ENCODE measurements at places on chromosomes 7 and 10.

GRCh38 chr7:53383131-53383530 is 347.7 kb downstream of the POM121L12 start:
- no peak for DNase-seq

DNA sequence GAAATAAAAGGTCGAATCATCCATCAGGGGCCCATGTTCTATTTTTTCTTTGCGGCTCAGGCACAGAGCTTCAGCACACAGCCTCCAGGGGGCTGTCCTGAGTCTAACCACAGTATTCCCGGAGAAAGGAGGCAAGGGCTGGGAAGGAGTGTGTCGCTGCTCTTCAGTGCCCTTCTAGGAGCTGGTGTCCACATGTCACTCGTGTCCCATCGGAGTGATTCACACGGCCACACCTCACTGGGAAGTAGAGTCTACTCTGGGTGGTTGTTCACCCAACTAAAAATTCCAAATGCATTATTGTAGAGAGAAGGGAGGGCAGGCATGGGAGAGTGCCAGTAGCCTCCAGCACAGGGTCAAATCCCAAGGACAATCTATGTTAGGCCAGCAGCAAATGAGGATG is 114.8 kb upstream of the LANCL2 start:
- peak; percentile 16 for DNase-seq

GRCh38 chr7:16204953-16205352 is 216.4 kb downstream of the CRPPA start:
- no peak for DNase-seq

- no peak for DNase-seq
Measured at GRCh38 chr7:35263396-35263795, 9.5 kb upstream of the TBX20 start.

DNA sequence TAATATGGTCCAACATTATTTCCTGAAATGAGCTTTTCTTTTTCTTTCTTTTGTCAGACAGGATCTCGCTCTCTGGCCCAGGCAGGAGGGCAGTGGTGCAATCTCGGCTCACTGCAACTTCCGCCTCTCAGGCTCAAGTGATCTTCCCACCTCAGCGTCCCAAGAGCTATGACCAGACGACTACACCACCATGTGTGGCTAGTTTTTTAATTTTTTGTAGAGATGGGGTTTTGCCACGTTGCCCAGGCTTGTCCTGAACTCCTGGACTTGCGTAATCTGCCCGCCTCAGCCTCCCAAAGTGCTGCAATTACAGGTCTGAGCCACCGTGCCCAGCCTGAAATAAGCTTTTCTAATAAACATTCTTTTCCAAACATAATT is 48.6 kb downstream of the CUL2 start:
- DNase-seq: no peak

DNA sequence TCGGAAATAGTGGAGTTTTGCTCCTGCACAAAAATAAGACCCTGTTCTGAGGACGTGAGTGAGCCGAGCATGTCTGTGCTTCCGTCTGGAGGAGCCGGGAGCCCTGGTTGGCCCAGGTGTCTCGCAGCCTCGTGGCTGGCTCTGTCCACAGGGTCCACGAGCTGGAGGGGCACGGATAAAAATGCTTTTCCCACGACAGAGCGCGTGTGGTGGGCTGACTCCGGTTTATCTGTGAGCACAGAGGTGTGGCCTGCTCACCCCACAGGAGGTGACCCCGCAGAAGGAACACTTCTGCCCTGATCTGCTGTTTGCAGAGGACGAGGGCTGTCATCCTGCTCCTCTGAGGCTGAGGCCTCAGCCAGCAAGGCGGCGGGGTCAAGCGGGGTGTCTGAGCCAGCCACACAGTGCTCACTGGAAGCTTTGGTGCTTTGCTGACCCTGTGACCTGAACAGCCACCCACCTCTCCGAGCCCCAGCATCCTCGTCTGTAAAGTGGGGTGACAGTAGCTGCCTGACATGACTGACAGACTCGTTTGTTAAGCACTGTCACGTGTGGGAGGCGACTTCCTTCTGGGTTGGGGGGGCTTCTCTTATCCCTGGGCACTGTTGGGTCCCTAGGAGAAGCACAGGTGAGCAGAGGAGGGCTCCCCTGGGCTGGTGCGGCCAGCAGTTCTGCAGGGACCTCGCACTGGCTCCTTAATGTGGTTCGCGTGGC is 162.5 kb downstream of the DNAJB6 start:
- no peak for DNase-seq

DNA sequence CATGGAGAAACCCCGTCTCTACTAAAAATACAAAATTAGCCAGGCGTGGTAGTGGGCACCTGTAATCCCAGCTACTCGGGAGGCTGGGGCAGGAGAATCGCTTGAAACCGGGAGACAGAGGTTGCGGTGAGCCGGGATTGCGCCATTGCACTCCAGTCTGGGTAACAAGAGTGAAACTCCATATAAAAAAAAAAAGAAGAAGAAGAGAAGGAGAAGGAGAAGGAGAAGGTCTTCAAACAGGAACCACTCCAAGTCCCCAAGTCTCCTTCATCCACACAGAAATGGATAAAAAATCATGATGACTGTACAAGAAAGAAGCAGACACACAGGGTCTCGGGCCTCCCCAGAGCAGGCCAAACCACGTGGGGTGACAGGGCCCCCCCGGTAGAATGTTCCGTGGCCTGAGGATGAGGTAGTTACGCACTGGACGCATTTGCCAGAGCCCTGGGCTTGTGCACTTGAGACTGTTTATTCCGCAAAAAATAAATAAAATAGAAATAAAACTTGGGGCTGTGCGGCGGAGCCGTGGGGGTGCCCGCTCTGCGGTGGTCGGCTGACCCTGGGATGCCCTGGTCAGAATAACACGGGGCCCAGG is 15.8 kb downstream of the VENTX start:
- DNase-seq: no peak

DNA sequence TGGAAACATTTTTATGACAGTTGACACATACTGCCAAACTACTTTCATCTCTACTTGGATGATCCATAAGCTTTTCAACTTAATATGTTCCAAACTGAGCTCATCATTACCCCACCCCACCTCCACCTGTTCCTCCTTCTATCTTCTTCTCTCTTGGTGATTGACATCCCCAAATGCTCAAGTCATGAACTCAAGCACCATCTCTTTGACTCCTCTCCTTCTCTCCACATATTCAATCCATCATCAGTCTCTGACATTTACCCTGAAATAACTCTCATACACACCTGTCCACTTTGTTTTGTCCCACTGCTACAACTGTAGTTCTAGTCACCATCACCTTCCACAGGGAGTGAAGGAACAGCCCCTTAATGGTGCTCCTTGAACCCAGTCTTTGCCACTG is 43.3 kb downstream of the SGCE start:
- DNase-seq: no peak

GRCh38 chr7:45657890-45658715 is 83.9 kb downstream of the ADCY1 start:
- DNase-seq: no peak

- no peak for DNase-seq
Measured at GRCh38 chr10:5503477-5503835, 4.1 kb upstream of the CALML5 start.

DNA sequence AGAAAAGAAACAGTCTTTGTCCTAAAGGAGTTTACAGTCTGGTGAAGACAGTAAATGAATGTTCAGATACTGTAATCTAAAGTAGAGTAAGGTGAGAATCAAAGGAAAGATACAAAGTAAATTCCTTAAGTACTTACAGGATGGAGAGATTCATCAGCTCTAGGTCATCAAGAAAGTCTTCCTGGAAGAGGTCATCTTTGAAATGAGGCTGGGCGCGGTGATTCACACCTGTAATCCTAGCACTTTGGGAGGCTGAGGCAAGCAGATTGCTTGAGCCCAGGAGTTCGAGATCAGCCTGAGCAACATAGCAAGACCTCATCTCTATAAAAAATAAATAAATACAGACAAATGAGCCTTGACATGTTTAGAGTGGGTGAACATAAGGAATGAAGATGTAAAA is 18.3 kb downstream of the FHIP2A start:
- DNase-seq: no peak

DNA sequence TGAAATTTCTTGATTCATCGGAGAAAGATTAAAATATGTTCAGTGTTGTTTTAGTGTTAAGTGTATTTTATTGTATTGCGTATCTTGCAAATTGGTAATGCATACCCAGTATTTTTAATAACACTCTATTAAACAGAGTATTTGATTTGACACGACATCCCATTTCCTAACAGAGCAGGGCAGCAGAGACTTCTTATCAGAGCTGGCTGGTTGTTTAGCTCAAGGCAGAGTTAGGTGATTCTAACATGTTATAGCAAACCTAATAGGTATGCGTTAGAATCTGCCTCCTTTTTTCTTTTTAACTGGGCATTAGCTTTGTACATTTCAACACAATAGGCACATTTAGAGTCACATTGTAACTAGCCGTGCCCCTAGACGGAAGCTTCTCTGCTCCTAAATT is 57.1 kb upstream of the CELF2 start:
- DNase-seq: no peak

GRCh38 chr7:120862987-120863590 is 5.1 kb upstream of the TSPAN12 start:
- no peak for DNase-seq

DNA sequence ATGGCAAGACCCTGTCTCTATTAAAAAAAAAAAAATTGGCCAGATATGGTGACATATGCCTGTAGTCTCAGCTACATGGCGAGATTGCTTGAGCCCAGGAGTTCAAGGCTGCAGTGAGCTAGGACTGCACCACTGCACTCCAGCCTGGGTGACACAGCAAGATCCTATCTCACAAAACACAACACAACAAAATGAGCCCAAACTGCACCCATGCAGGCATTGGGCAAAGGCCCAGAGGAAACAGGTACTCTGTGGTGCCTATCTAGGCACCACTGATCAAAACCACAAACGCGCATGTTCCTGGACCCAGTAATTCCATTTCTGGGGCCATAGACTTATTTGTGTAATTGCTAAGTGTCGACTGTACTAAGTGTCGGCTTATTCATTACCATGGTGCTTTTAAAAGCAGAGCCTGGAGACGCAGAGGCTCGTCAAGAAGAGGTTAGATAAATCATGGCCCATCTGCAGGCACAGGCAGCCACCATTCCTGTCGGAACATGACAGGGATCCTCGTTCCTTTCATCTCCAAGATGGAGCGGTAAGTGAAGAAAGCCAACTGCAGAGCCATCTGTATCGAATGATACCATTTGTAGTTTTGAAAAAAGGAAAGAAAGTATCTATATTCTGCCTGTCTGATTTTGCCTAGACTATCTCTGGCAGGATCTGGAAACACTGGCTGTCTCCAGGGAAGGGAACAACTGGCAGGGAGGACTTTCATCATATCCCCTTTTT is 160.4 kb upstream of the RHEB start:
- no peak for DNase-seq

GRCh38 chr10:18323916-18324315 is 183.7 kb downstream of the CACNB2 start:
- DNase-seq: no peak

DNA sequence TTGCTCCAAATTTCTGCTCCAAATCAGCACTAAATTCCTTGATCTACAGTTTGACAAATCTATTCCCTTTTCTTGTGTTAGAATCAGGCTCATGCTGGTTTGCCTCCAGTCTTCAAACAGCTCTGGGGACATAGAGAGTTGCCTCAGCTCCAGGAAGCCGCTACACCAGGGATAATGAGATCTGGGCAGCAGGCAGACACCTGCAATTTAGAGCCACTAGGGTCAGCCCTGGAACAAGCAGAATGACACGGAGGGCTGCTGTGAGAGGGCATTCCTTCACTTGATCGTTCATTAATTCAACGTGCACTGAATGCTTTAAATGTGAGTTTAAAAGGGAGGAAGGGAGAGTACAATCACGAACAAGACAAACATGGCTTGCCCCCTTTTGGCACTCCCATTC is 3.7 kb upstream of the ELMO1 start:
- DNase-seq: no peak

GRCh38 chr10:112333452-112333851 is 40.5 kb upstream of the ACSL5 start:
- DNase-seq: no peak

GRCh38 chr10:283916-284356 is 148.7 kb downstream of the ZMYND11 start:
- no peak for DNase-seq

DNA sequence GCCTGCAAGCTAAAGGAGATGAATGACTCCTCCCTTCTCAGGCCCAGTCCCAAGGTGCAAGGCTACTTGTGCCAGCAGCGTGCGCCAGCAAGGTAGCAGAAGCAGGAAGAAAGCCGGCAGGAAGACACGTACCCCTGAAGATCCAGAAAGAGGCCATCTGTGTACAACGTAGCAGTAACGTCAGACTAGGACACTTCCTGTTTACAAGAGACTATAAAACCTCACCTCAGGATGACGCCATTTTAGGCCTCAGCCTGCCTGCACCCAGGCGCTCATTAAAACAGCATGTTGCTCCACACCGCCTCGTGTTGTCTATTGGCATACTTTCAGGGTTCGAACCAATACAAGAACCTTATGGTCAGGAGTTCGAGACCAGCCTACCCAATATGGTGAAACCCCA is 41.4 kb upstream of the SNX10 start:
- no peak for DNase-seq

DNA sequence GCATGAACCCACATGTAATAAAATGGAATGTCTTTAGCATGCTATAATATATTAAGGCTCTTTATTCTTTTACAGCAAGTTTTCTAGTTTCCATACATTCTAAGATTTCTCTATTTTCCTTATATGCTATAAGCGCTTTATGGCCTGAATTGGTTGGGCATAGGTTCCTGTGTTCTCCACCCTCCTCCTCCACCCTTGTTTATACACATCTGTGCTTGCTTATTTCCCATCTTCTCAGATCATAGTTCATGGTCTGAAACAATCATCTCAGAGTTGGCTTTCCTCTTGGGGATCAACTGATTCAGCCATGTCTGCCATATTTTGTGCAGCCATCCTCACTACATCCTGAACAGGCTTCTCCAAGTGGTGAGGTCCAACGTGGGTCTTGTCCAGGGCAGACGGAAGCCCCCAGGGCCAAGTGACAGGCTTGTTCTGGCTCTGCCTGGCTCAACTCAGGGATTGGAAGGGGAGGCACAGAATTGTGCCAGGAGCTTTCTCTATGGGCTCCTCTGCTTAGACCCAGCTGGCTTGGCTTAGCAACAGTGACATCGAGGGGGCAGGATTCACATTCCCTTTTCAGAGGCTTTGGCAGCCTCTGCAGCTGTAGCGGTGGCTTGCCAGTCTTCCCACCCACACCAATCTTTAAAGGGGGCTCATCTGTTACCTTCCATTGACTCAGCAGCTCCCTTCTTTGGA is 327.3 kb downstream of the PTEN start:
- DNase-seq: no peak
